ENCODE measurements at places on chromosomes 11 and 22. TPM values are rescaled to one million over a fixed set of nuclear protein-coding genes. Genes with fewer than 3 reads are reported as not detected.

The KIAA1671 gene
- 63.3 TPM for total RNA-seq

The PARVG gene
- total RNA-seq = not detected

The KREMEN1 gene
- 1.1 TPM for total RNA-seq

The TRIM51 gene
- total RNA-seq = not detected

All from thoracic aorta endothelial cell (primary cell).